NCI-H1417 treated with DMSO at 0.1 percent for 48 hours (cell line): ENCODE measurements at places on chromosomes 4 and X.
A peak's percentile ranks its signal among the peaks of the same experiment; 100 is the strongest.

- no peak for DNase-seq
Measured at GRCh38 chrX:21986596-21986995, 45.5 kb upstream of the PHEX start.

DNA sequence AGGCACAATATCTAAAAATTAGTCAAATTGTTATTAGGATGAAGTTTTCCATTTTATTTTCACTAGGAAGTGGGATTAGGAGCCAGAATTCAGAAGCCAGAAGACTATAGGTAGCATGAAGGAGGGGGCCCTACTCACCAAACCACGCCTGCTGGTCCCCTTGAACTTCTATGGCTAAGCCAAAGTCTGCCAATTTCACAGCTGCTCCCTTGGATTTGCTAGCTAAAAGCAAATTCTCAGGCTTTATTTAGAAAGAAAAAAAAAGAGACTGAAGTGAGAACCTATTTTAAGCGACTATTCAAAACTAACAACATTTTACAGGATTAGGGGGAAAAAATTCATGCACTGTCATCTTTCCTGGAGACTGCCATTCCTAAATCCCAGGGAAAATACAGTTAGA is 224.3 kb downstream of the CAMK2D start:
- DNase-seq: no peak

DNA sequence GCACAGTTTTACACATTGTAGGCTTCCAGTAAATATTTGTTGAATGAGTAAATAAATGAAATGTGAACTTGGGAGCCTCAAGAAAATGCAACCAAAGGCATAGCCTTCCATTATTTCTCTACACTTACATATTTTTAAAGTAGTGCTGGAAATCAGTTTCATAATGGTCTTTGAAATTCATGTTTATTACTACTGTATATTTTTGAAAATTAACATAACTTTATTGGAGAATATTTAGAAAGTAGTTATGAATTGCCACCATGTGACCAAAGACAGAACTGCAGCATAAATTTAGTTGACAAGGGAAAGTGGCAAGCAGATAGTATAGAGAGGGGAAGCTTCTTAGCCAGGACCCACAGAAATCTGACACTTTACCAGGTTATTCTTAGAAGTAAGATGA is 6.4 kb downstream of the TCEAL8 start:
- DNase-seq: no peak

- DNase-seq: no peak
Measured at GRCh38 chrX:72347366-72347765, 41.7 kb upstream of the CITED1 start.

- no peak for DNase-seq
Measured at GRCh38 chr4:32987111-32987510, 2266.9 kb downstream of the PCDH7 start.

- DNase-seq: no peak
Measured at GRCh38 chr4:156021298-156021697, 67.6 kb upstream of the CTSO start.

DNA sequence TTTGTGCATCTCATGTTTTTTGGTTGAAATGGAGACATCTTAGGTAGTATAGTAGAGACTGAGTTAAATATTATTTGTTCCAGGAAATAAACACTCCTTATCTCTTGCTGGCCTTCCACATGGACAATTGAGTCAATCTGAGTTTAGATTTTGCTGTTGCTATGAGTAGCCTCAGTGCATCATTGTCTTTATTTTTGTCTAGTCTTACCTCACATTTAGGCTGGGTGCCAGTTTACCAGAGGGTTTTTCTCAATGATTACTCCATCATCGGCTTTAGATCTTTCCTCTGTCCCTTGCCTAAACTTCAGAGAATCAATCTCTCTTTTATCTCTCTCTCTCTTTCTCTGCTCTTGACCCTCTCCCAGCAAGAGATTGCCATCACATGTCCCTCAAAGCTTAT is 73.6 kb downstream of the GABRB1 start:
- no peak for DNase-seq

DNA sequence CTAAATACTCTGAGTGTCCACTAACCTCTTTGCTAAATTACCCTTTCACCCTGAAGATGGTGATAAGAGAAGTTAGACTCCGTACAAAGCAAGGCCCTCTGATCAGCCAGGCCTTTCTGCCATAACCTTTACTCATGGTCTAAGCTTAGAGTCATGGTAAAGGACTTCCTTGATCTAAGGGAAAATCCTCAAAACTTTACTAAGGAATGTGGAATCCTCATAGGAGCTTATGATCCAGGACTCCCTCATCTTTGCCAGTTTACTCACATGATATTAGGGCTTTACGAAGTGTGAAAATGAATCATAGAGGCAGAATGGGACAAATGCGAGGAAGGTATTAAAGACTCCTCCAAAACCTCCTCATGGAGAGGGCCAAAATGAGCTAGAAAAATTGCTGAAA is 7.9 kb upstream of the FAM13A start:
- no peak for DNase-seq

DNA sequence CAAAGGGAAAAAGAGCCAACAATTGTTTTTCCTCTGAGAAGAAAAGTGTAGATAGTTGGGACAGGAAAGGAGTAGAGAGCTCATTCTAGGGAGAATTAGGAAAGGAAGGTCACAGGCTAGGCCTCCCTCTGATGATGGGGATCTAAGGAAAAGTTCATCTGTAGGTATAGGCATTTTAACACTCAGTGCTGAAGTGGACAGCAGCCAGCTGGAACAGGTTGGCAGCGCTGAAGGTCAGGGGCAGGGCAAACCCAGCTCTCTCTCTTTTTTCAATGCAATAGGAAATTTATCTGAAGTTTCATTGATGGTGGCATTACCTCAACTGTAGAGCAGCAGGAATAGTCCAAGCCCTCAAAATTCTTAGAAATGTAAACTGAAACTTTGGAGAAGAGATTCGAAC is 98.5 kb upstream of the ETNPPL start:
- DNase-seq: no peak

DNA sequence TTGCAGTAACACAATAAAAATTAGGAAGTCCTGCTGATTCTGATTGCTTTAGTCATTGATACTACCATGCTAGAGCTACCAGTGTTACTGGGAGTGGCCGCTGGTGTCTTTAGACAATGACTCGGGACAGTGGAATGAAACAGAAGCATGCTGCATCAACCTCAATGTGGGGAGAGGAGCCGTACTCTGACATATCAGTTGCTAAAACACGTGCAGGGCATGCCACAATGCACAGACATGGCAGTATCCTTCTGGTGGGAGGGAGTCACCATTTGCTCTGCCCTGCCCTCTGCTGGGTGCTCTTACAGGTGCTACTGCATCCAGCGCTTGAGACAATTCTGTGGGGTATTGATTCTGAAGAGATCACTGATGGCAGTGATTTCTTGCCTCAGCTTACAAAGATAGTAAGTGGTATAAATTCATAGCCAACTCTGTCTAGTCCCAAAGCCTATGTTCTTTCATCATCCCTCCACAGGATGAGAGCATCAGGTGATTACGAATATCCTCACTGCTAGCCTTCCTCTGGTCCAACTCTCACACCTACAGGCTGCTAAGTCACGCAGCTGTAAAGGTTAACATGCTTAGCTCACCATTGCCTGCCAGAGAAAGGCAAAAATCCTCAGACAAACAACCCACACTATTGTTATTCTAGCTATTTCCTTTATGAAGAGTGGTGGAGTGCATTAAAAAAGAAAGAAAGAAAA is 43.7 kb downstream of the NSG1 start:
- DNase-seq: no peak

DNA sequence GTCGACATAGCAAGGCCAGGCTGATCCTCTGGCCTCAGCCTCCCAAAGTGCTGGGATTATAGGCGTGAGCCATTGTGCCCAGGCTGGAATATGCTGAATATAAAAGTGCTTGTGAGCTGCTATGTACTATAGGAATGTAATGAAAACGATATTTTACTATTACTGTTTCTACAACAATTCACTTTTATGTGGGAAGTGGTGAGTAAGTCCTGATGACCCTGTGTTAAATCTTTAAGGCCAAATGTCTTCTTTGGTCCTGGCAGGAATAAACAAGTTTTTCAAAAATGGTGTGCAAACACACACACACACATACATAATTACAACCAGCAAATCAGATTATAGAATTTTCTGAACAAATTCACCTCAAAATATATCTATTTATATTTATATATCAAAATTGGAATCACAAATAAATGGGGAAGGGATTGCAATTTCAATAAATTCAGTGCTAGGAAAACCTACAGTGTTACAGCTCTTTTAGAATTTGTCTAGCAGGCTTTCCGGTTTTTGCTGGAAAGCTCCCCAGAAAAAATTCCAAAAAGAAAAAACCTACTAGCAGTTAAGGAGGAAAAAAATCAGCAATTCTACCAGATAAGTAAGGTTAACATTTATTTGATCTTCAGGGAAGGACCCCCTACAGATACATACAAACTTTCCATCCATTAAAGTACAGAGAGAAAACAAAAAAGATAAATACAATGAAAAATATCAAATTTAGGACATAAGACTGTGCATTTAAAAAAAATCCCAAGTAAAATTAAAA is 17.9 kb downstream of the SMIM14 start:
- DNase-seq: no peak

- DNase-seq: no peak
Measured at GRCh38 chrX:122622795-122623194, 561.3 kb upstream of the GRIA3 start.

DNA sequence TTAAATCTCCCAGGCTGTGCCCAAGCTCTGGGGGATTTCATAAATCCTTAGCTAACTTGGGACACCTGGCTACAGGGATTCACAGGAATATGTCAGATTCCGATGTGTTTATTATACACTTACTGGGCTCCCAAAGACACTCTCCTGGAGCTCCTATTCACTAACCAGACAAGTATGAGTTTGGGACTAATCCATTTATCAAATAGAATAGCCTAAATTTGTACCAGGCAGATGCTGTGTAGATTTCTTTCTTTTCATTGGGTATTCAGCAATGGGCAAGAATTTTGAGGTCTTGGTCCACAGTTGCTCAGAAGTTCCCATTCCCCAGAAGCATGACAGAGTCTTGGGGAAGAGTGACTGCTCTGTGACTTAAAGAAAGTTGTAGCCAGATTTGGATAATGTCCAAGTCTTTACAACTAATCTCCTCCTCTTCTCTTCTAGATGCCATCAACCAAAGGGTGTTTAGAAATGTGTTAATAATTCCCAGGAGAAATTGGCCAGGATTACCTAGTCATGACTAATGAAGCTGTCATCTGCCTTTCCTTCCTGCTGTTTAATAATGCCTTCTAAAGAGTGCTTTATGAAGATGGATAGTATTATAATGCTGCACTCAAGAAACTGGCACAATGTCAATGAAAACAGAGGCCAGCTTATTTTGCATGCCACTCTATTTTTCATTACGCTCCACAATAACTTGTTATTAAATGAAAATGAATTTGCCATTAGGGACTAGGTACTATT is 120.9 kb downstream of the CHIC2 start:
- DNase-seq: peak; percentile 58

DNA sequence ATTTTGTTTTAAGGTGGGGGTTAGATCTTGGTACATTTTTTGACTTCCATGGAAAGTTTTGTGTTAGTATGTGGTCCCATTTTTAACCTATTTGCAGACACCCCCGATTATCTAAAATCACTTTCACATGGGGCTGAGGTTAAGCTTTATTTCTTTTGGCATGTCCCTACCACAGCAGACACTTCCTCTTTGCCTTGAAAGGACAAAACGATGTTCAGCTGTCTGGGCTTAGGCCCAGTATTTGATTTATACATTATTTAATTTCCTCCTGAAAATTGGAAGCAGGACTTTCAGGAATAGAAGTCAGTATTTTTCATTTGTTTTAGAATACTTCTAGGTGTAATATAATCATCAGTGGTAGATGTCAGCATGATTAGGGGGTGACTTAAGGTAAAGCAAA is 112.4 kb upstream of the SPRY1 start:
- DNase-seq: no peak

GRCh38 chr4:156968479-156968984 is 3.1 kb downstream of the PDGFC start:
- DNase-seq: peak; percentile 47

GRCh38 chrX:119427024-119427794 is 28.1 kb downstream of the SLC25A43 start:
- DNase-seq: no peak
